Cardiac ventricle fibroblast (primary cell): ENCODE measurements at places on chromosomes 16 and 17. TPM values are rescaled to one million over a fixed set of nuclear protein-coding genes. Genes with fewer than 3 reads are reported as not detected.

Gene TVP23B
- 29.6 and 30.2 TPM in 2 replicates for total RNA-seq

Gene CCL23
- not detected in 2 replicates for total RNA-seq

Gene MT1G
- 13.4 TPM in 1 of 2 replicates, not detected in the other for total RNA-seq

Gene CD300E
- not detected in 2 replicates for total RNA-seq

Gene ABCA10
- 2.8 TPM in 2 replicates for total RNA-seq

Gene TNFRSF13B
- total RNA-seq = not detected in 2 replicates

Gene KRT33B
- not detected in 2 replicates for total RNA-seq

Gene PIK3R5
- total RNA-seq = not detected in 2 replicates

Gene UBTF
- 53.5 and 54.6 TPM in 2 replicates for total RNA-seq

Gene KRT20
- not detected in 2 replicates for total RNA-seq

Gene BRIP1
- 1.4 TPM in 2 replicates for total RNA-seq

Gene CDT1
- 2.2 and 6.1 TPM in 2 replicates for total RNA-seq

Gene CCL17
- not detected in 2 replicates for total RNA-seq

Gene NOD2
- 0.19 and 0.49 TPM in 2 replicates for total RNA-seq

Gene CDH1
- total RNA-seq = not detected in 2 replicates

Gene ZP2
- not detected in 2 replicates for total RNA-seq

Gene ZG16
- total RNA-seq = not detected in 2 replicates

Gene EVPLL
- not detected in 2 replicates for total RNA-seq

Gene GRIN2A
- total RNA-seq = not detected in 2 replicates

Gene RHBDL1
- total RNA-seq = 0.50 and 1.5 TPM in 2 replicates

Gene CDH8
- not detected in 2 replicates for total RNA-seq
